ENCODE measurements at places on chromosomes 11 and 22. TPM values are rescaled to one million over a fixed set of nuclear protein-coding genes. Genes with fewer than 3 reads are reported as not detected.

DNA sequence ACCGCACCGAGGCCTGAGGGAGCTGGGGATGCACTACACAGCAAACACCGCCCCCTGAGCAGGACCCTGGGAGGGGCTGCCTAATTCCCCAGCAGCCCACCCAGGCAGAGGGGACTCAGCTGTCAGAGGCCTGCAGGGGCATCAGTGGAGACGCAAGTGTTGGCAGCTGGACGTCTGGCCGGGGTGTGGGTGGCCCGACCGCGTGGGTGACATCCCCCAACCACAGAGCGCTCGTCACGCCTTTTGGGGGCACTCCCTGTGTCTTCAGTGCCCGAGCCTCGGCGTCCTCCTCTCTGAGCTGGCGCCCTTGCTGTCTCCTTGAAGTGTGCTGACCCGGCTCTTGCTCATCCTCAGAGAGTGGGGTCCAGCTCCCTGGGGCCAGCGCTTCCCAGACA lies 150.2 kb downstream of the BRD1 start:
- DNase-seq = no peak

MPEG1 gene
- polyA plus RNA-seq = 23.1 TPM

DNA sequence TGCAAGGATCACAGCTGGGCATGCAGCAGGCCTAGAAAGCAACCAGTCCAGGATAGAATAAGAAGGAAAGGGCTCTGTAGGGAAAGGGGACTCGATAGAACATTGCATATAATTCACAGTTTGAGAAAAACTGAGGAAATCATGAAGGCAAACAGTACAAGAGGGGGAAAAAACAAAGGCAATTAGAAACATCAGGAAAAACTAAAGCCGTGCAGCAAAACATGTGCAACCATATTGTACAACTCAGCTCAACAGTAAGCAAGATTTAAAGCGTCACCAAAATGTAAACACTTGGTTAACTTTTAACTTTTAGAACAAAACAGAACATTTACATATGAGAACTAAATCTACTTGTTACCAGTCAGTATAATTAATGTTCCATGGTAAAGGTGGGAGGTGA lies 8.5 kb downstream of the APOL3 start:
- no peak for DNase-seq

- DNase-seq = no peak
Observed at GRCh38 chr11:73172992-73173656, 31.0 kb upstream of the FCHSD2 start.

CD151 gene
- polyA plus RNA-seq = 228 TPM

OR6T1 gene
- polyA plus RNA-seq = not detected

NXPE1 gene
- not detected for polyA plus RNA-seq

GRCh38 chr11:43289368-43289767 lies 22.4 kb upstream of the API5 start:
- no peak for DNase-seq

- DNase-seq = no peak
Observed at GRCh38 chr11:129973068-129973467, 29.6 kb downstream of the PRDM10 start.

DNA sequence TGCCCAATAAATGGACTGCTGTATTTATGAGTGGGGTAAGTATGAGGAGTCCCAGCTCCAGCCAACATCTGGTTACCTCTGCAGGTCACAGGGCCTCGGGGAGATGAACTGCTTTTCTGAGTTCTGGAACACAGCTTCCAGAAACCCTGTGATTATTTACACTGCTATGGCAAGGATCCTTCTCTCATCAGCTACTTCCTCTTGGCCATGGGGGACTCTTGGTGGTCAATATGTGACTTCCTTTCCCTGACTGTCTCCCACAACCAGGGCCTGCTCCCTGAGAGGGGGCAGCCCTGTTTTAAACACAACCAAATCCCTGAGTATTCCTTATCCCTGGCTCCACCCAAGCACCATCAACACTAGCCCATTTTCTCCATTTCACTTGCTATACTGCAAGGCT lies 10.0 kb downstream of the RHOG start:
- no peak for DNase-seq

DNA sequence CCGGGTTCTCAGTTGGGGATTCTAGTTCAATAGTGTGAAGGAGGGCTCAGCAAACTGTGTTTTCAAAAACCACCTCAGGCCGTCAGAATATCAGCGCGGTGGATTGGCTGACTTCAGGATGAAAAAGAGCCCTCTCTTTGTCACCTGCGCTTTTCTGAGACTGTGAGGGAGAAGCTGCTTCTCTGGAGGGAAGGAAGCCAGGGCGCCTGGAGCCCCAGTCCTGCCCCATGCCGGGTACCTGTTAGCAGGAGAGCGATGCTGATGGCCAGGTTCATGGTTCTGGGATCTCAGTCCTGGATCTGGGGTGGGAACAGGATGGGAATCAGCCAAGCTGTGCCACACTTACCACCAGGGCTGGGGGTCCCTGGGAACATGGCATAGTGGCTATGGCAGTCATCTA lies 2.3 kb downstream of the THY1 start:
- DNase-seq = no peak

DNA sequence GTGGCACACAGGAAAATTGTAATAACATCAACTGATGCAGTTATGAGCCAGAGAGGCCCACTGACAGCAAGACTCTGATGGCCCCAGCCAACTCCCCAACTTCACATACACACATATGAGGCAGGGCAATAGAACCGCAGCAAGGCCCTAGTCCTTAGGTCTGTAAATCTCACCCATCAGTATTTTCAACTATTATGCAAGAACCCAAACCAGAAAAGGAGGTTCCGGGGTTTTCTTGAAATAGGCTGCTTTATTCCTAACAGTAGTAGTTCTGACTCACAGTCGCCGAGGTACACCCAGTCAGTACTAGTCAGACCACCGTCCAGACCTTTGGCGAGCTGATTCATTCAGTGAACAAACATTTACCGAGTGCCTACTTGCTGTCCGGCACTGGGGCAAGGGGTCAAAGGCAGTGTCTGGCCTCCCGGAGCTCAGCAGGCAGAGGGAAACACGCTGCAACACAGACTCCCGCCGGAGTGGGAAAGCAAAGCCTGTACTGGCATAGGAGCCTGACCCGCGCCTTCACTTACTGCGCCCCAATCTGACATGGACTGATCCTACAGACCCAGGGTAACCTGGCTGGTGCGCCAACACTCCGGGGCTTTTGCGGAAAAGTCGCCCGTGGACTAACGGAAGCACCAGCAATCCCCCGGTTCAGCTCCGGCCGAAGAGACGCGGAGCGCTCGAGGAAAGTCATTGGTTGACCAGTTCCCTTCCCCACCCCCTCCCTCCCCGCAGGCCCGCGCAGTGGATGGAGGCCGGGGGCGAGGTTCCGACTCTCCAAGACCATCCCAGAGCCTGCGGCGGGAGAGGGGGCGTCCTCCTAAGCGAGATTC lies 1.3 kb downstream of the PLEKHA7 start:
- DNase-seq = no peak

PARVA gene
- 128 TPM for polyA plus RNA-seq

GRCh38 chr11:79440571-79441460 lies at the start of gene TENM4:
Gene TENM4 (minus strand): TSS chr11:79441030. CDS start chr11:79069944, 371,086 bp downstream.
- peak; percentile 82 for DNase-seq

GRCh38 chr11:11884774-11885481 lies 43.2 kb downstream of the USP47 start:
- DNase-seq = no peak

DNA sequence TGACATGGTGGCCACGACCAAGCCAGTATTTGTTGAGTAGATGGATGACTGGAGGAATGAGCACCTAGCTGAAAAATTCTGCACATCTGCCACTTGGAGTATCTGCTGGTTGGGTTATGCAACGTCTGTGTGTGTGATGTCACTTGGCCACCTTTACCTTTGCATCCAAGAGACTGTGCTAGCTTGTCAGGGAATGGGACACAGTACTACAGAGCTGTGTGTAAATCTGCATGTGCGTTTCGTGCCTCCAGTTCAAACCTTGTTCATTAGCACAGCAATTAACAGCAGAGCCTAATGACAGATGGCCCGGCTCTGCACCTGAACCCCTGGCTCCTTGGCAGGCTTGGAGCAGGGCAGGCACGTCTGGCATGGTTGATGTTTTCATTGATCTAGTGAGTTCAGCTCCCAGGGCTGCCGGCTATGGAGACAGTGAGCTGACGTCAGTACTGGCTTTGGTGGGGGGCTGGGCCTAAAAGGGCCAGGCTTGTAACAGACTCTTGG lies 188.4 kb upstream of the NAV2 start:
- DNase-seq = no peak

GP1BB gene
- 3.2 TPM for polyA plus RNA-seq

ACTN3 gene
- 0.46 TPM for polyA plus RNA-seq

DNA sequence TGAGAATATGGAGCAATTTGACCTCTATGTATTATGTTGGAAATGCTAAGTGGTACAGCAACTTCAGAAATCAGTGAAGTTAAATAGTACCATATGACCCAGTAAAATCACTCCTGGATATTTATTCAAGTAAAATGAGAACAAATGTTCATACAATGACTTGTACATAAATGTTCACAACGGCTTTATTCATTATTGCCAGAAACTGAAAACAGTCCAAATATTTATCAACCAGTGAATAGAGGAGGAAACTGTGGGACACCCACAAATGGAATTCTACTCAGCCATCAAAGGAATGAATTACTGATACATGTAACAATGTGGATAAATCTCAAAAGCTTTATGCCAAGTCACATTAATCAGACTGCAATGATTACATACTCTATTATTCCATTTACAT lies 416.3 kb downstream of the AASDHPPT start:
- DNase-seq = no peak

GRCh38 chr11:123060277-123061000 lies 1.5 kb downstream of the HSPA8 start:
- no peak for DNase-seq

GRCh38 chr11:8281266-8281665 lies 17.6 kb upstream of the LMO1 start:
- DNase-seq = no peak

DNA sequence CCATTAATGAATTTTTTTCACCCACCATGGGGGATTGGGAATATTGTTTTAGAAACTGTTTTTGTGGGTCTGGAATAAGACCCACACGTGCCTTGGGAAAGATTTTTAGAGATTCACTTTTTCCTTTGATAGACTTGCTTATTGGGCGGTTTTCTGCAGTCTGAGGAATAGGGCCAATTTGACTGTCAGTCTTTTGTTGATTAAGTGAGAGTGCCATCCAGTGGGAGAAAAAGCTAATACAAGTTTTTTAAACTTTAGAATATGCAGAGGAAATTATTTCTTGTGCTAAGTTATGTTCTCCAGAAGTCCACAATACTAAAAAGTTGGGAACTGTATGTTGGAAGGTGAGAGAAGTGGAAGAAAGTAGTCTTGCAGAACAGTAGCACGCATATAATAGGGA lies 56.1 kb downstream of the PRMT3 start:
- DNase-seq = no peak

PPP6R2 gene
- 30.2 TPM for polyA plus RNA-seq

RASSF7 gene
- polyA plus RNA-seq = 36.2 TPM

SLN gene
- 0.24 TPM for polyA plus RNA-seq

GRCh38 chr11:3107608-3108182 lies 50.5 kb upstream of the CARS1 start:
- no peak for DNase-seq

PLAAT2 gene
- polyA plus RNA-seq = not detected

DNA sequence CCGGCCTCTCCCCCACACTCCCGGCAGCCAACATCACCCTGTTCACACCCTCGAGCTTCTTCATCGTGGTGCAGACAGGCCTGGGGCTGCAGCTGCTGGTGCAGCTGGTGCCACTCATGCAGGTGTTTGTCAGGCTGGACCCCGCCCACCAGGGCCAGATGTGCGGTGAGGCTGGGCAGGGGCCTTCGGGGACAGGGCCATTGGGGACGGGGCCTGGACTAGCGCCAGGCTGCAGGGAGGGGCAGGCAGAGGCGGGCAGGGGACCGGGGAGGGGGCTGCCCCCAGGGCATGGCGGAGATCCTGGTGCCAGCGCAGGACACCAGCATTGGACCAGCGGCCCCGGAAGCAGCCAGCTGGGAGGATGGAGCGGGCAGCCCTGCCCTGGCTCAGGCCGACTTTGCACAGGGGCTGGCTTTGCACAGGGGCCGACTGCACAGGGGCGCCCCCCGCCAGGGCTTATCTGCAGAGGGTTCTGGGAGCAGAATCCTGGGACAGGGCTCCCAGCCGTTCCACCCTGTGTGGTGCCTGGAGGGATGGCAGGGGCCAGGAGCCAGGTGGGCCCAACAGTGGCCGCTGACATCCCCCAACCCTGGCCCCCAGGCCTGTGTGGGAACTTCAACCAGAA lies 8.6 kb downstream of the MUC5B start:
- no peak for DNase-seq

- DNase-seq = no peak
Observed at GRCh38 chr22:24422102-24422665, 5.2 kb upstream of the ADORA2A start.

GRCh38 chr11:109138196-109138595 lies 283.8 kb upstream of the C11orf87 start:
- no peak for DNase-seq

DNA sequence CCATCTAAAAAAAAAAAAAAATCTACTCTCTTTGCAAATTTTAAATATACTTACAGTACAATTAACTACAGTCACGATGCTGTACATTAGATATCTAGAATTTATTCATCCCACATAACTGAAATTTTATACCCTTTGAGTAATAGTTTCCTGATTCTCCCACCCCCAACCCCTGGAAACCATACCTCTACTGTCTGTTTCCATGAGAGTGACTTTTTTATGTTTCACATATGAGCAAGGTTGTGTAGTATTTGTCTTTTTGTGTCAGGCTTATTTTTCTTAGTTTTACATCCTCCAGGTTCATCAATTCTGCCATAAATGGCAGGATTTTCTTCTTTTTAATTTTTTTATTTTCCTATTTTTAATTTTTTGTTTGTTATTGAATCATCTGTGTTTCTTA lies 3.2 kb downstream of the HBB start:
- no peak for DNase-seq

- DNase-seq = no peak
Observed at GRCh38 chr22:16563555-16564520, 28.8 kb downstream of the CCT8L2 start.

GRCh38 chr11:134987223-134987768 lies 575.3 kb upstream of the B3GAT1 start:
- no peak for DNase-seq

GRCh38 chr11:100739666-100740065 lies 52.6 kb downstream of the ARHGAP42 start:
- DNase-seq = peak; percentile 41

CARD18 gene
- polyA plus RNA-seq = not detected

PDE2A gene
- polyA plus RNA-seq = 16.3 TPM

TMEM45B gene
- 0.57 TPM for polyA plus RNA-seq

DNA sequence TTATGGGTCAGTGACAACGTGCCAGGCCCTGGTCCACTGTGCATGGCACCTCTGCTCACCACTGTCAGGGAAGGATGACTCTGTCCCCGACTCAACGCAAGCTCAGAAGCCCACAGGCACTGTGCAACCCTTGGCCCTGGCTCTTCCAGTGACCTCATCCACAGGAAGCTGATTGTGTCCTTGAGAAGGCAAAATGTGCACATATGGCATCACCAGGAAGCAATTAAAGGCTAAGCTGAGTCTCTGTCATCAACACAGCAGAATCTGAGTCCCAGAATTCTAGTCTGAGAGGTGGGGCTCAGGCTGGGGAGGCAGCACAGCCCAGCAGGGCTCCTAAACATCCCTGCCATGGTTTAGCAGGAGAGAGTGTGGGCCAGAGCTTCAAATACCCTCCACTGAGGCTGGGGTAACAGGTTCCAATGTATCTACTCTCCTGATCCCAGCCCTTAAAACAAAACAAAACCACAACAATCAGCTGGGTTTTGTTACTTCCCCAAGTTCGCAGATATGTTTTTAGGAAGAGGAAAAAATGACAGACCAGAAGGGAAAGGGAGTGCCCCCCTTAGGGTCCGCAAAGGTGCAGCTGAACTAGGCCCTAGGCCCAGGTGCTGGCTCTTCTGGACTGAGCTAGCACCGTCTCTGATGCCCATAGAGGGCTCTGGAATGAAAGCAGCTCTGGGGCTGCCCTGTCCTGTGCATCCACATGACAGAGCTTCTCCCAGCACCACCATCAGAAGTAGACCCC lies 33.5 kb upstream of the GNAZ start:
- DNase-seq = no peak
